ENCODE measurements at places on chromosomes 3 and 15.

DNA sequence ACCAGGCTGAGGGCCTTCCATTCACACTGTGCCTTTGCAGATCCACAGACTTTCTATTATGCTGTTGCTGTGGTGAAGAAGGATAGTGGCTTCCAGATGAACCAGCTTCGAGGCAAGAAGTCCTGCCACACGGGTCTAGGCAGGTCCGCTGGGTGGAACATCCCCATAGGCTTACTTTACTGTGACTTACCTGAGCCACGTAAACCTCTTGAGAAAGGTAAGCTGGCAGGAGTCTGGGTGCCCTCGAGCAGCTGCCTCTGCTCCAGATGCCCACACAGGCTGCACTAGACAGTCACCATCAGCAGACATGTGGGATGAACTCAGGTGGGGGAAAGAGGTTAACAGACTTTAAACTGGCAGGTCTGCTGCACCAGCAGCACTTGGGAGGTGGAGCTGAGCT, 8.3 kb downstream of the TF start:
- DNase-seq, result no peak

DNA sequence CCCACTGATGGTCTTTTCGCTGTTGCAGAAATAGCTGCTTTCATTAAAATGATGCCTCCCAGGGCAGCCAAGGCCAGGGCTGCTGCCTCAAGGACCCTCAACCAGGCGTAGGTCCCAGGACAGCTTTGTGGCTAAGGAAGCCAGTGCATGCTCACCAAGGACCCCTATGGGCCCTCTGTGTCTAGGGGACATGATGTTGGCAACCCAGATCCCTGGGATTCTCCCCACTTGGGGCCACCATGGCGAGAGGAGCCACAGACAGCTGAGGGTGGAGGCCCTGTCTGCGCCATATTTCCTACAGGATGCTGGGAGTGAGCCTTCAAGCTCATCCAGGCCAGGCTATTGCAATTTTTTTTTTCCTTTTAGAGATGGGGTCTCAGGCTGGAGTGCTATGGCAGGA, 137.2 kb downstream of the CHSY1 start:
- no peak for DNase-seq

GRCh38 chr15:64341961-64342360, 14.0 kb downstream of the CSNK1G1 start:
- no peak for DNase-seq

DNA sequence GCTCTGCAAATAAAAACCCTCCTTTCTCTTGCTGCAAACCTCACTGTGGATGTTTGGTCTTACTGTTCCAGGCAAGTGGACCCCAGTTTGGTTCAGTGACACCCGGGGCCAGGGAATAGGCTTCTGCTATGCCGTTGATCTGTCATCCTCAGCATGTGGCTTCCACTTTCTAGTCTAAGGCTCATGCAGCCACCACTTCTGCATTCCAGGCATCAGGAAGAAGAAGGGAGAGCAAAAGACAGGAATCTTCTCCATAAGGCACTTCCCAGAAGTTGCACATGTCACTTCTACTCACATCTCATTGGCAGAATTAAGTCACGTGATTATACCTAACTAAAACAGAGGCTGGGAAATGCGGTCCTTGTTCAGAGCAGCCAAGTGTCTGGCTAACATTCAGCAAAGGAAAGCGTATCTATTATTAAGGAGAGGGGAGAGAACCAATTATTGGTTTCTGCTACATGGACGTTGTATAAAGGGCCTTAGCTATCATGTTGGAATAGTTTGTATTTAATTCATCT, 173.6 kb upstream of the PFN2 start:
- DNase-seq, result peak; percentile 65

GRCh38 chr3:64131725-64132469, 93.4 kb downstream of the PRICKLE2 start:
- DNase-seq, result no peak

- DNase-seq, result no peak
Measured at GRCh38 chr15:96124436-96124835, 206.1 kb upstream of the NR2F2 start.

- no peak for DNase-seq
Measured at GRCh38 chr15:33494306-33494705, 183.5 kb downstream of the RYR3 start.

GRCh38 chr15:92617549-92618520, 37.7 kb downstream of the FAM174B start:
- no peak for DNase-seq

GRCh38 chr3:171446801-171447578, 13.2 kb downstream of the TNIK start:
- DNase-seq, result no peak

DNA sequence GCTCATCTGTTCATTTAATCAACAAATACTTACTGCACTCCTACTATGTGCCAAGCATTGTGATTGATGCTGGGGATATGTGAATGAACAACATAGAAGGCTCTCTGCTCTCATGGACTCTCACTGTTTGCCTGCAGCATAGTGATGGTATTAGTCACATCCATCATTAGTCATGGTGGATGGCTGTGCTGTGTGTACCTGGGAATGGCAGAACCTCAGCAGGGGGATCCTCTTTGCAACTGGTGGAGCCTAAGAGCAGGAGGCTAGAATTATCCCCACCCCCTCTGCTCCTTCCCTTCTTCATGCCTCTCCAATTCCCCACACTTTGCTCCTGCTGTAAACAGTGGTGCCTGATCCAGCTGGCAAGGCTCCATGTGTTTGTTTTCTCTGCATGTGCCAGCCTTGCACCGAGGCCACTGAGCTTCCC, 20.5 kb downstream of the BOC start:
- DNase-seq, result no peak

DNA sequence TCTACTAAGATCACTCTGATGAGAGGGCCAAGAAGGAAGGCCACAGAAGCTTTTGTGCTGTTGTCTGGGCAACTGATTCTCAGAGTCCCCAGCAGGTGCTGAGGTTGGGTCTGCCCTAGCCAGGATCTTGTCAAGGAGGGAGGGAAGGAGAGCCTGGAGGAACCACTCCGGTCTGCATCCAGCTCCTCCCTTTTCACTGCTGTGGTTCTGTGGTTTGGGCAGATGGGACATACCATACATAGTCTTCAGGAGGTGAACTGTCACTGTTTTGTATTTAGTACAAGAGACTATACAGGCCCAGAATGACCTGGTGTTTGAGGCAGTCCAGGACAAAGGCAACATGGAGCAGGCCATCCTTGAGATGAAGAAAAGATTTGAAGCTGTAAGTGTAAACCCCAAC, 21.9 kb downstream of the C3orf62 start:
- no peak for DNase-seq

- DNase-seq, result no peak
Measured at GRCh38 chr3:116939091-116939490, 229.5 kb downstream of the TUSC7 start.

DNA sequence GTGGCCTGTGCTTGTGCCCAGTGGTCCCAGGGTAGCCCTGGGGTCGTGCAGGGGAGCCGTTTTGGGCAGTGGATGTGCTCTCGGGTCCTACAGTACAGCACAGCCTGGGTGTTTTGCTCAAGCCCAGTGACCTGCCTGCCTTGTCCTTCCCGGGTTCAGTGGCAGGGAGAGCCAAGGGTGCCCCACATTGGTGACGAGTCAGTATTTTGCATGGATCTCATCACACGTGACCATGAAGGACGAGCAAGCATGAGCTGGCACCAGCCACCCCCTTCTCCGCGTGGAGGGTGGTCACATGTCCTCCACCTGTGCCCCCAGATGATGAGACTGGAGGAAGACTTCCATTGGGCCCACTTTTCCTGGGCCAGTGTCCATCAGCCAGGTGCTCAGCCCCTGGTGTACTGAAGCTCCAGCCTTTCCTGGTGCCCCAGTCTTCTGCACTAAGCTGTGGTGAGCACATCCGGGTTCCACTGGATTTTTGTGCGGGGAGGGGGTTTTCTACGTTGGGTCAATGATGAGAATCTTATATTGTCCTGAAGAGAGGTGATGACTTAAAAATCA, 197.5 kb downstream of the UBE3A start:
- DNase-seq, result no peak

DNA sequence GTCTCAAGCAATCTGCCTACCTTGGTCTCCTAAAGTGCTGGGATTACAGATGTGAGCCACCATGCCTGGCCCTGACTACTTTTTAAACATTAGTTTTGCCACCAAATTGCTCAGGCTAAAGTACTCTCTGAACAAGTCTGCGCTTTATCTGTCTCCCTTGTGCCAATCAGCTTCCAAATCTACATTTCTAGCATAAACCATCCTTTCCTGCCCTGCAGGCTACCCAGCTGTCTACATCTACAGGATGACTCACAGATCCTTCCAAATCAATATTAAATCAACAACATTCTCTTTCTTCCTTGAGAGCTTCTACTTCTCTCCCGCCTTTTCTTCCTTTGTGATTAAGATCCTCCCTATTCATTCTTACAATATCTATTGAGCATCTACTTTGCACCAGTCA, 16.0 kb upstream of the ATOSA start:
- DNase-seq, result no peak

GRCh38 chr3:50474717-50475116, 28.7 kb downstream of the CACNA2D2 start:
- DNase-seq, result no peak

DNA sequence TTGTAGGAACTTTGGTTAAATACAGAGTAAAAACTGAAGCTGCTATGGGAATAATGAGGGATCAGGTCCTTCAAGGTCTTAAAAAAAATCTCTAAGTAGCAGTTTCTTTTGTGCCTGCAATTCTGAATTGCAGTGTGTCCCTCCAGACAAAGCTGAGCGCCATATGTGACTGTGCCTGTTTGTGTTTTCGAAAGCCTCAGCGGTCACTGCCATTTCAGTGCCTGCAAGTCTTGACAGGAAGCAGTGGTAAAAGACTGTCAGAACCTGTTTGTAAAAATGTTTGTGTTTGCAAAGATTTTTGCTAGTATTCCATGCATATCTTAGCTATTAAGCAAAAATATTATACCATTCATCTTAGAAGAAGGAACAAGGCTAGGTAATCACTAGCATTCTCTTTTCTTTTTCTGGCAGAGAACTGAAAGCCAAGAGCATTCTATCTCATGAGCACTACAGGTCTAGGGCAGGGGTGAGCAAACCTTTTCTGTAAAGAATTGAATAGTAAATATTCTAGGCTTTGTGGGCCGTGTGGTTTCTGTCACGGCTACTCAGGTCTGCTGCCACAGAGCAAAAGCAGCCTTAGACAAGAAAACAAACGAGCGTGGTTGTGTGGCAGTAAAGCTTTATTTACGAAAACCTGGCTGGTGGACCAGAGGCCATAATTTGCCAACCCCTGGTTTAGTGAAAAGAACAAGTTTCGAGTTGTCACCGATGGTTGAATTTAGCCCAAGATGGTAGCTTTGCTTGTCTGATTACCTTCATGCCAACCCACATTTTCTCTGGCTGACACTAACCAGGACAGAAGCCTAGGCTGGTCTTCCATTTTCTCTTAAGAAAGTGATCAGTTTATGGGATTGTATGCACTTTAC, 134.4 kb downstream of the CACNA1D start:
- no peak for DNase-seq

- DNase-seq, result peak; percentile 97
Measured at GRCh38 chr15:78299101-78299930, at the start of gene SKIC8. SKIC8 (minus strand) TSS chr15:78299609; CDS start chr15:78295686, 3,923 bp downstream.

DNA sequence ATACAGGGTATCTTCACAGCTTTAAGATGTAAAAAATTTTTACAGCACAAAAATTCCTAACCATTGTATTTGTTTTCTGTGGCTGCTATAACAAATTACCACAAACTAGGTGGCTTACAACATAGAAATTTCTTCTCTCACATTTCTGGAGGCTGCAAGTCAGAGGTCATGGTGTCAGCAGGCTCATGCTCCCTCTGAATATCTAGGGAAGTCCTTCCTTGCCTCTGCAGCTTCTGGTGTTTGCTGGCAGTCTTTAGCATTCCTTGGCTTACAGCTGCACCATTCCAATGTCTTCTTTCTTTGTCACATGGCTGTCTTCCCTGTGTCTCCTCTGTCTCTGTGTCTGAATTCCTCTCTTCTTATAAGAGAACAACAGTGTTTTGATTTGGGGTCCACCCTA, 310.2 kb upstream of the SUCLG2 start:
- DNase-seq, result no peak

- DNase-seq, result no peak
Measured at GRCh38 chr15:65062726-65063125, 5.1 kb downstream of the RASL12 start.

- peak; percentile 66 for DNase-seq
Measured at GRCh38 chr15:72227192-72227586, 3.8 kb downstream of the PKM start.

DNA sequence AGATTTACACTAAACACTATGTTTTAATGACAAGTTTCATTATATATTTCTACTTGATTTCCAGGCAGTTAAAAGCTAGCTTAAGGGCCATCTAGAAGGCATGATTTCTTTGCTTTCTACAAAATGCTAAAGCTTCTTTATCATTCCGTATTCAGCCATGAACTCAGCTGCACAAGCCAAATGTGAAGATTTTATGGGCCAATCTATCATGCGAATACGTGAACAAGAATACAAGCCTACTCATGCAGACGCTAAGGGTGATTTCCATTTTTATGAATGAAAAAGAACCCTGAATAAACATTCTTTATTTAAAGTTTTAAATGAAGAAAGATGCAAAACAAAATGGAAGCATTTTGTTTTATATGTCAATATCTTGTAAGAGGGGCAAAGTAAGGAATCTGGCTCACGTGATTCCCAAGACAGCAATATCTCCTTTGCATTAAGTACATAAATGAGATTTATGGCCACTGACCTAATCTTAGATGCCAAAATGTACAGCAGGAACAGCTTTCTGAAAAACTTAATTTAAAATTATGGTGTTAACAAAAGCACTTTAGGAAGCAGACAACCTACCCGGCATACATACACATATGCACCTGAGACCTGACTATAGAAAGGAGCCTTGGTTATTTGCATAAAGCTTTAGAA, 215.8 kb downstream of the DPH6 start:
- DNase-seq, result no peak

DNA sequence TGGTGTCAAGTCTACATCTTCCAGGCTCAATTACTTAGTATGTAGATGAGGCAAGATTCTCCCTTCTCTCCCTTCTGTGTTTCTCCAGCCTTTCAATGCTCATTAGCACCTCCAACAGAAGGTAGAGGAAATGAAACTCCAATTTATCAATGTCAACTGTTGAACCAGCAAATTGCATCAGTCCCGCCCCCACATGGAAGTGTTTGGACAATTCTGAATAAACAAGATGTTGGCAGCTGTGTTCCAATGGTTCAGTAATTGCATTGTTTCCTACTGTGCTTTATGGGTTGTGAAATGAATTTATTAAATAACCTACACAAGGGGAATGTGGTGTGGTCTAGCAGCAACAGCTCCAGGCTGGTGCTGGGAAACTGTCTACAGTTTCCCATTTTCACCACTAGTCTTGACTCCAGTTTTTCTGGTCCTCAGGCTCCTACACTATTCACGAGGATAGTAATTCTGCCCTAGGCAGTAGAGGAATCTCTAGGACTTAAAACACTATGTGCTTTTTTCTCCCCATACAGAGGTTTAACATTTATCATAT, 91.9 kb downstream of the MB21D2 start:
- peak; percentile 66 for DNase-seq

- DNase-seq, result no peak
Measured at GRCh38 chr3:143478115-143478693, 358.6 kb downstream of the CHST2 start.

DNA sequence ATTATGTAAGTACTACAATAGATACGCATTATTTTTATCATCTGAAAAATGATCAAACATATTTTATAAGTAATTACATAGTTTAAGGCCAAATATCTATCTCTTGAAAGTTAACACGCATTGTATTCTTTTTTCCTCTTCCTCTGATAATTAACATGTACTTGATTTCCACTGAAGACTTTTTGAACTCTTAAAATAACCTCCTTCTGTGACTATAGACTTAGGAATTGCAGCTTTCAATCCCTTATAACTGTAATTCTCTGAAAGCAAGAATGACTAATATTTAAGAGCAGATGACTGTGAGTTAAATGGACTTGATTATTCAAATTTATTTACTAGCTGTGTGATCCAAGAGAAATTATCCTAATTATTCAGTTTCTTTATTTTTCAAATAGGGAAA, 730.6 kb upstream of the NECTIN3 start:
- DNase-seq, result no peak
